CD4-positive, alpha-beta T cell treated with Interleukin-12 subunit alpha and Interleukin-12 subunit beta, for 1 hour (primary cell): ENCODE measurements at places on chromosomes 5 and 9.

DNA sequence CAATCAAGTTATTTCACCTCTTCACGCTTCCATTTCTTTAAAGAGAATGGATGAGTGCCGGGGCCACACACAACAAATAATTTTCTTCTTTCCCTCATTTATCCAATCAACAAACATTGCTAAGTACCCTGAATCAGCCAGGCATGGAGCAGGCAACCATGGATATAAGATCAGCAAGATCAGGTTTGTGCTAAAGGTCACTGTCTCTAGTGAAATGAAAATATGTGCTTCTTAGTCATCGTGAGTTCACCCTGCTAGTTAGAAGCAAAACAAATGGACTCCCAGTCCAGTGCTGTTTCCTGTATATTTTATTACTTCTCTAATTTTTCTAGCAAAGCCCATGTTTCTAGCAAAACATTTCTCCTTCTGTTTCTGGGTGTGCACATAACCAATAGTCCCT, 629.2 kb downstream of the BNC2 start:
- DNase-seq, result no peak

DNA sequence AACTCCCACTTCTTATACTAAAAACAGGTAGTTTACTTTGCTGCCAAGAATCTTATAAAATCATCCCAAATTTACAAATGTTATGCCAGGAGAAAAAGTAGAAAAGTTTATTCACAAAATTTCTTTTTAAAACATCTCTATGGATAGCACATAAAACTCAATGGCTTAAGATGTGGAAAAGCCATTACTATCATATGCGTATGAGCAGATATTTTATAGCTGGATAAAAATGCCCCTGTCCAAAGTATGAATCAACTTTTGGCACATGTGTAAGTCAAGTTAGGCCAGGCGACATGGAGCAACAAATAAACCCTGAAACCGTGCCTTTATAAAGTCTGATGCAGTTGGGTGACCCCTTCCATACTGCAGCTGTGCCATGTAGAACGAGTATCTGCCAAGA, 38.6 kb upstream of the FBP1 start:
- DNase-seq, result no peak

- no peak for DNase-seq
Observed at GRCh38 chr5:163595932-163596607, 90.7 kb downstream of the MAT2B start.

GRCh38 chr5:145936401-145937131, at the start of gene SH3RF2:
Gene SH3RF2, plus strand, starts transcription at chr5:145936578. Its CDS starts 1,351 bp downstream, at chr5:145937929.
- peak; percentile 6 for DNase-seq

DNA sequence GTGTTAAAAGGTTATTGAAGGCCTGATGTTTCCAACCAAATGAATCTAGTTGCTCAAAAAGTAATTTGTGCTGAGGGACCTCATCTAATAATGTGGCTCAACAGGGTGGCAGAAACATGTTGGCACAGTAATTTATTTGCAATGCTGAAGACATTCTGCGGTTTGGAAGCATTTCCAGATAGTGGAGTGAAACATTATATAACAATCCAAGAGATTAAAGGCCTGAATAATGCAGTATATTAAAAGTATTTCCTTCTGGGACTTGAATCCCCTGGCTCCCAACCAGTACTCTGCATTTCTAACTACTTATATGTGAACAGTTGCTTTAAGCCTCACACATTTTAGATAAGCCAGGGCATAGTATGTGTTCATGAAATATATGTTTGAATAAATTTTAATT, 25.9 kb upstream of the ALDH1A1 start:
- no peak for DNase-seq

DNA sequence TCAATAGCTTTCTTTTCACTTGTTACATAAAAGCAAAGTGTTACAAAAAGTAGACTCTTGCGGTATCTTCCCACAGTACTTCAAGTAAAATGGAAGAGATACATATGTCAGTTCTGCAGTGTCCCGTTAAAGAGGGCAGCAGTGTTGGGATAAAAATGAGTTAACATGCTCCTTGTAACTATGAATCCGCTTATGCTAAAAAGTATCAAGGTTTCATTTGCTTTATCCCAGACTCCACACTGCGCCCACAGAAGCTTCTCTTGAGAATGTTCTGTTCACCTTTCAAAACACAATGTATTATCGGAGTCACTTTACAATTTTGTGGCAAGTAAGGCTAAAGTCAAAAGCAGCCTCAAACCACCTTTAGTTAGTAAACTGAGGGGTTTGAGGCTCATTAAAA, 790 bp downstream of the PTAR1 start:
- DNase-seq, result no peak

- no peak for DNase-seq
Observed at GRCh38 chr5:37355161-37355560, 15.7 kb downstream of the NUP155 start.

- DNase-seq, result peak; percentile 47
Observed at GRCh38 chr5:87074934-87075541, 192.6 kb upstream of the RASA1 start.

DNA sequence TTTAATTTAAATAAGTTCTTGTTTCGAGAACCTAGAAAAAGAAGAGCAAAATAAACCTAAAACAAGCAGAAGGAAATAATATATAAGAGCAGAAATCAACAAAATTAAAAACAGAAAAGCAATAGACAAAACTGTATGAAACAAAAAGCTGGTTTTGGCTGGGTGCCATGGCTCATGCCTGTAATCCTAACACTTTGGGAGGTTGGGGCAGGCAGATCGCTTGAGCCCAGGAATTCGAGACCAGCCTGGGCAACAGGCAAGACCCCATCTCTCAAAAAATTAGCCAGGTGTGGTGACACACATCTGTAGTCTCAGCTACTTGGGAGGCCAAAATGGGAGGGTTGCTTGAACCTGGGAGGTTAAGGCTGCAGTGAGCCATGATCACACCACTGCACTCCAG, 59.2 kb upstream of the OTP start:
- DNase-seq, result no peak

DNA sequence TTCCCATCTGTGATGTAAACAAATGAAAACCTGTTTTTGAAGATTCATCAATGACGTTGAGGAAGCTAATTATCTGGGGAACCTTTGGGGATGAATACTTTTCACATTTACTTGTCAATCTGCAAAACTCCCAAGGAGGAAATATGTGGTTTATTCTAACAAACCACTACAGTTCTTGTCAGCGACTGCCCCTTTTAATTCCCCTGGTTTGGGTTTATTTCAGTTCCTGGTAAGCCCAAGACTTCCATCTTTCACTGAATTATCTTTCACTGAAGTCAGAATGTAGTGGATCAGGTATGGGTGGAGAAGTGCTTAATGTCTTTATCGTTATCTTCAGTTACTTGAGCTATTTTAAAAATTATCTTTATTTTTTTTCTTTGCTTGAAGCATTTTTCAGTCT, 40.2 kb downstream of the TLR4 start:
- no peak for DNase-seq

DNA sequence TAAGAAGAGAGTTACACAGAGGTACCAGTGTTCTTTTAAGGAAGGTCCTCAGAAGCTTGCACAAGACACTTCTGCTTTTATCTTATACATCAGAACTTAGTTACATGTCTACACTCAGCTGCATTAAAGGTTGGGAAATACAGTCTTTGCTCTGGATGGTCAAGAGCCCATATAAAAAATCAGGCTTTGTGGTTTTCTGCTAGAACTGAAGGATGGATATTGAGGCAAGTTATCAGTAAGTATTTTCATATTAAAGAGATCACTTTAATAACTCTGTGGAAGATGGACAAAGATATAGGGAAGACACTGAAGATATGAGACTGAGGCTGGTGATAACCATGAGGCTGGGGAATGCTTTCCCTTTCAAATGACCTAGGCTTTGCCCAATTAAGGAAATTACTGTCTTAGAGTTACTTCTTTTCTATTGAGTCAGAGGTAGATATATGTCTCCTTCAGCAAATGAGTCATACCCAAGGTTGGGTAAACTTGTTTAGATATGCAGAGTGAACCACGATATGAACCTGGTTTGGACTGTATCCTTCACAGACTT, 87.0 kb upstream of the TNC start:
- no peak for DNase-seq

DNA sequence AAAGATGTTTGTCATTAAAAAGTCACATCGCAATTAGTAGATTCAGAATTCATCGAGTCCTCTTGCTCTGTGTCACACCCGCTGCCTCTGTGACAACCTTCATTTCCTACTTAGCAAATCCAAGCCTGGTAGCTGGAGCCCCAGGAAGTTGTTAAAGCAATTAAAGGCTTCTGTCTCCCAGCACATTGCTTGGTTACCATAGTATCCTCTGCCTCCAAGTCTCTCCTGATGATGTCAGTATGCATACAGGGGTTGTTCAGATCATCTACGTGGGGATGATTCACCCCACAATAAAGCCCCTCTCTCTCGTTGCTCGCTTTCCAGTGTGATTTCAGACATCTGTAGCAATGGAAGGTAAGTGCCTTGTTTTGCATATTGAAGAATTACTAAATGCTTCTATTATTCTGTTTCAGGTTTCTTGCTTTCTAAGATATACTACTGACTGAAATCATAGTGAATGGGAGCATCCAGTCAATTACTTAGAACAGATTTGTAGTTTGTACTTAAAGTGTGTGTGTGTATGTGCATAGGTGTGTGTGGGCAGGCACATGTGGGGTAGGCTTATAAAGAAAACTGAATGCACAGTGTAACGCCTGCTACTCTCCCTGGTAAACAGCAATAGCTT, 52.9 kb downstream of the PAM start:
- DNase-seq, result no peak

DNA sequence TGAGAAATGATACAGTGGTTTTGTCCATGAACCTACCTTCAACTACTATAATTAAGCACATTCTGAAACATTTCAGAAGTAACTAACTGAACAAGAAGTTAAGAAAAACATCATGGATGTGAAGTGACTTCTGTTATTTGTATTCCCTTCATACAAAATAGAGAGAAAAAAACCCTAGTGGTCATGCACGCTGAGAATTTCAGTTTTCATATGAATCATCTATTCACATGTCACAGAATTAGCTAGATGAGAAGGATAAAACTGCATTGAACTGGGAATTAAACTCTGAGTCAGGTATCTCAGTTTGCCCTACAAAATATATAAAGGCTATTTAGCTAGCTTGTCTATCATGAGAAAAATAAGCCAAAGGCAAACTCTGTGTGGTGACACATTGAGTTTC, 451.8 kb upstream of the FTMT start:
- DNase-seq, result no peak

DNA sequence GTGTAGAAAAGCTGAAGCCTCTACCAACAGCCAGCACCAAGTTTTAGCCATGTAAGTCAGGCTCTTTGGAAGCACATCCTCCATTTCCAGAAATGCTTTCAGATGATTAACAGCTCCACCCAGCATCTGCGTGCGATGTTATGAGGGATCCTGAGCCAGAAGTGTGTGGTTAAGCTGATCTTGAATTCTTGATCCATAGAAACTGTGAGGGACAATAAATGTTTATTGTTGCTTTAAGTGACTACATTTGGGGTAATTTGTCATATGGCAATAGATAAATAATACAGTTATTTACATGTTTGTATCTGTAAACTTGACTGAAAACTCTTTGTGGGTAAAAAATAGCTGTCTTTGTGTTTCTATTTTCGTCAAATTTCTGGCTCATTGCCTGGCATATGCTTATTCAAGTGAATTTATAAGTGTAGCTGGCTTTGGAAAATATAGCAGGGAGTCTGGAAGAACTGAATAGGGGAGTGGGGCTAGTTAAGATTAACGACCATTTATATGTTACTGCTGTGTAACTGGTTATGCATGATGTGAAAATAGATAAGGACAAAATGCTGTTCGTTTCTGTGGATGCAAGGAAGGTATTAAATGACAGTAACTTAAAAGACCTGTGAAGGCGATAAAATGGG, 234.1 kb downstream of the LRRC70 start:
- no peak for DNase-seq

GRCh38 chr5:115542086-115542485, 2.5 kb downstream of the FEM1C start:
- DNase-seq, result no peak

- DNase-seq, result peak; percentile 58
Observed at GRCh38 chr9:70421272-70422180, 7.1 kb upstream of the KLF9 start.

- no peak for DNase-seq
Observed at GRCh38 chr5:143347046-143347445, 56.4 kb downstream of the NR3C1 start.

GRCh38 chr5:22850981-22851380, 2.2 kb downstream of the CDH12 start:
- DNase-seq, result no peak

DNA sequence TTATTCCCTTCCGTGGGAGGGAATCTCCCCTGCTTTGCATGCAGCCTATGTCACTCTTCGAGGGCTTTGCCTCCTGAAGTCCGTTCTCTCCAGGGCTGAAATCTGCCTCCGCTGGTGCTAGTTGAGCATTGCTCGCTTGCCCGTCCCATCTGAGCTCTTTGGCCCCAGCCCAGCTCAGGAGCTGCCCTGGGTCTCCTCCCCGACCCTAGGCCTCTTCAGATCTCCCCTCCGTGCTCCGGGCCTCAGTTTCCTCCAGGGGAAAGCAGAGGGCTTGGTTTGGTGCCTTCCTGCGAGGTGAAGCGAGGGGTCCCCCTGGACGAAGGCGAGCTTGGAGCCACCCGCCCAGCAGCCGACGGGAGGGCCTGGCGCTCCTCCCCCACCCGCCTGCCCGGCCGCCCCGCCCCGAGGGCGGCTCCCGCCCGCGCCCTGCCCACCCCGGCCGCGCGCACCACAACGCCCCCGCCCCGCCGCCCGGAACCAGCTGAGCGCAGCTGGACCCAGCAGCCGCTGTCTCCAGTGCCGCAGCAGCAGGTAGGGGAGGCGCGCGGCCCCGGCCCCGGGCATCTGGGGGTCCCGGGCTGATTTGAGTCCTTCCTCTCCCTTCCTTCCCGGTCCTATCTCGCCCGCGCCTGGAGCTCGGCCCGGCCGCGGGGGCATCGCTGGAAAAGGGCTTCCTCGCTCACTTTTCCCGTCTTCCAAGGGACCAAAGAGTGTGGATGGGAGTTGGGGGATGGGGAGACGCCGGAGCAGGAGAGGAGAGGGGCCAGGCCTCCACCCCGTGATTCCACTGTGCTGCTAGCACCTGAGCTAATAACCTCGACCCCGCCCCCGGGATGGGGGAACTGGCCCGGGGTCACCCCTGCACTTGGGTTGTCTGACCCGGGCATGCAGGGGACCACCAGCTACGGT, at the start of gene GSN:
GSN (plus strand) TSS at position 474 of the 909 bp plus-strand sequence. CDS start 33,810 bp downstream, outside the sequence.
- peak; percentile 53 for DNase-seq

DNA sequence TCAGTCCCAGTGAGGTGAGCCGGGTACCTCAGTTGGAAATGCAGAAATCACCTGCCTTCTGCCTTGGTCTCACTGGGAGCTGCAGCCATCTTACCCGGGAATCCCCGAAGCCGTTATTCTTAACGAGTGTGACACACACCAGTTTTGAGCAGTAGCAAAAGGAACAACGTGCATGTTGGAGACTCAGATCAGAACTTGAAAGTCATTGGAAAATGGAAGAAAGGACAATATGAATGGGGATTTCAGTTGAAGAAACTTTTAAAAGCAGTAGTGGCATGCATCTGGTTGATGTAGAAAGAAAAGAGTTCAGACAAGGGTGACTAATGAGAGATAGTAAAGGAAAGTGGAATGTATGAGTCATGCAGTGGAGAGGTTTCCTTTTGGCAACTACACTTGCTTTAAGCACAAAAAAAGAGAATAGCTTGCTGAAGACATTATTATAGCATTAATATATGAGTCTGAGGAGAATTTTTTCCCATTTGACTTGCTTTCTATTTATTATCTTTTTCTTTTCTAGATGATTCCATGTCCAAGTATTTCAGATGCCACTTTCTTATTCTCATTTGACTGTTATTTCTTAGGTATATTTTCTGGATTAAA, 44.4 kb upstream of the ANKDD1B start:
- DNase-seq, result peak; percentile 34

GRCh38 chr5:148910686-148911361, 84.4 kb downstream of the ADRB2 start:
- no peak for DNase-seq

- no peak for DNase-seq
Observed at GRCh38 chr9:124512806-124513204, 5.6 kb upstream of the NR5A1 start.
